ENCODE measurements at places on chromosomes 16 and 17.

GRCh38 chr16:20363191-20363590, 10.7 kb upstream of the UMOD start:
- no peak for DNase-seq

DNA sequence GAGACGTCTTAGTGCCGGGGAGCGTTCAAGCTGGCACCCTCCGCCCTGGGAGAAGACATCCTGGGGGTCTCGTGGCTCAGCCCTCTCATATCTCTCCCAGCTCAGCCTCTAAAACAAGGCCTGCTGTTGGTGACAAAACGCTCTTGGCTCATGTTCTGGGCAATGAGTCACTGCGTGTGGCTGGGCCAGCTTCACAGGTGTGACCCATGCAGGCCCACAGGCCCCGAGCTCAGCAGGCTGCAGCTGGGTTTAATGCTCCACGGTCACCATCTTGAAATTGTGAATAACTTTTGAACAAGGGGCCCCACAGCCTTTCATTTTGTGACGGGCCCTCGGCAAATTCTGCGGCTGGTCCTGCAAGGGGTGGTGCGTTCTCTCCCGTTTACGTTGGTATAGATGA, 22.4 kb downstream of the GAA start:
- no peak for DNase-seq

DNA sequence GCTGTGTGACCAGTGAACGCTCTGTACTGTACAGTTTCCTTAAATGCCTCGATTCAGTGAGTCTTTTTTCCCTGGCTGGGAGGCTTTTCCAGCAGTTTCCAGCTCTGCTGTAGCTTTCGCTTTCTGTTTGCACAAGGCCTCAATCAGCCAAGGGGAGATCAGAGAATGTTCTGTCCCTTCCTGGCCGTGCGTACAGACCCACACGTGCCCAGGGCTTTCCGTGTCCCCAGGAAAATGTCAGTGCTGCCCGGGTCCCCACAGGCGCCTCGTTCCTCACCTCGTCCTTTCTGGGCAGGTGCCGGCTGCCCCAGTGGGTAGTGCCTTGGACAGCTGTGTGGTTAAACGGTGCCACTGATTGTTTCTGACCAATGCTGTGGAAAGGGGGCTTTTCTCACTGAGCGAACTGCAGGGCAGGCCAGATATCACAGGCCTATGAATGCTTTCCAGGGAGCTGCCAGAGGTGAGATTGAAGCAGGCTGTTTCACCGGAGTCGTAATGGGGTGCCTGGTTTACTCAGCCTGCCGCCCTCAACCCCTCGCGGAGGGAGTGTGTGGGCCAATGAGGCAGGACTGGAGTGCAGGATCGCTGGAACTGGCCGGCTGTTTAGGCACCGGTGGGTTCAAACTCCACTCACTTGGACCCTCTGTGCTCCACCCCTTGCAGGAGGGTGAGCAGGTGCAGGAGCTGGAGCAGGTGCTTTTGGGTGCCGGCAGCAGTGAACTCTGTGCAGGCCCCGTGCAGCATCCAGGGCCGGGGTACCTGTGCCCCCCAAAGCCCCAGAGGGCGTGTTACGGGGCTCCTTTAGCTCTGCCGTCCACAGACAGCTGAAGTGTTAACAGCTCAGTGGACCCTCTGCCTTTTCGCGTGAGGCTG, 44.4 kb downstream of the ZNF778 start:
- DNase-seq, result no peak

DNA sequence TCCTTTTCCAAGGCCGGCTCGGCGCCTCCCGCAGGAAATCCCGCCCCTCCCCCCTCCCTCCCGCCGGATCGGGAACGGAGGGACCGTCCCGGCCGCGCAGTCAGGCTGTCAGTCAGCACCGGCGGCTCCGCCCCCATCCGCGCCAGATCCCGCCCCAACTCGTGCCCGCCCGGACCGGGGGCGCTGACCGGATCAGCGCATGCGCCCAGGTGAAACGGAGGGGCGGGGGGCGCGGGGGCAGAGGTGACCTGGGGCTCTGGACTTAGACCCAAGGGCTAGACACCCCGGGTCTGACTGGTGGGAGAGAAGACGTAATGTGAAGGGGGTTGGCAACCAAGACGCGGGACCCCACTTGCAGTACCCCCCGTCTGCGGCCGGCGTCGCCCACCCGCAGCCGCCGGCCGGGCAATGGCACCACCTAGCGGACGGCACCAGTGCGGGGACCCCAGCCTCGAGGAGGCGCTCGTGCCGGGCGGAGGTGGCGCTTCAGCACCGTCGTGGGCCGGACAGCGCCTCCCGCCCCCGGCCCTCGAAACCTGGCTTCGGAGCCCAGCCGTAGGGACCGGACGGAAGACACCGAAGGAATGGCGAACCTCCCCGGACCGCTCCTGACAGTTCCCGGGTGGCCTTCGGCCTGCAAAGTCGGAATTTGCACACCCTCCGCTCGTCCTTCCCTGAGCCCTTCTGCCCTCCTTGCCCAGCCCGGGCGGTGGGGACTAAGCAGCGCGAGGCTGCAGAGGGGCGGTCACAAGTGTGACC, at the start of gene CASKIN2:
TSS of gene CASKIN2 (minus strand) at position 42 of the 759 bp plus-strand sequence. CDS start 1,733 bp downstream, outside the sequence.
- peak; percentile 95 for DNase-seq

- DNase-seq, result no peak
Measured at GRCh38 chr17:82215972-82216300, 3.3 kb upstream of the CCDC57 start.
